ENCODE measurements at places on chromosomes 2 and 18. TPM values are rescaled to one million over a fixed set of nuclear protein-coding genes. Genes with fewer than 3 reads are reported as not detected.

DNA sequence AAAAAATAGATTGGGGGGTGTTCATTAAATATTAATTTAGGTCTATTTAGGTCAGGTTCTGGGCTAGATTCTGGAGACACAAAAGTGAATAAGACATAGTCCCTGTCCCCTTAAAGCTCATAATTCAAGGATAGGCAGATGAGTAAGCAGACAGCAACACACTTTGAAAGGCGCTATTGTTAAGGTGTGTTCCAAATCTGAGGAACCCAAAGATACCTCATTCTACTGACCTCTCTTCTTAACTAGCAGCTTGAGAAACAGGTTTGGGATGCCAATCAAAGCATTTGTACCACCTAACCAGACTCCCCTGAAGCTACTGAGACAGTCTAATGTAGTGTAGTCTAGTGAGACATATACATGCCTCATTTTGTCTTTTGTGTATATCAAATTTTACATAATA, 34.8 kb downstream of the SEMA4F start:
- no peak for DNase-seq

DNA sequence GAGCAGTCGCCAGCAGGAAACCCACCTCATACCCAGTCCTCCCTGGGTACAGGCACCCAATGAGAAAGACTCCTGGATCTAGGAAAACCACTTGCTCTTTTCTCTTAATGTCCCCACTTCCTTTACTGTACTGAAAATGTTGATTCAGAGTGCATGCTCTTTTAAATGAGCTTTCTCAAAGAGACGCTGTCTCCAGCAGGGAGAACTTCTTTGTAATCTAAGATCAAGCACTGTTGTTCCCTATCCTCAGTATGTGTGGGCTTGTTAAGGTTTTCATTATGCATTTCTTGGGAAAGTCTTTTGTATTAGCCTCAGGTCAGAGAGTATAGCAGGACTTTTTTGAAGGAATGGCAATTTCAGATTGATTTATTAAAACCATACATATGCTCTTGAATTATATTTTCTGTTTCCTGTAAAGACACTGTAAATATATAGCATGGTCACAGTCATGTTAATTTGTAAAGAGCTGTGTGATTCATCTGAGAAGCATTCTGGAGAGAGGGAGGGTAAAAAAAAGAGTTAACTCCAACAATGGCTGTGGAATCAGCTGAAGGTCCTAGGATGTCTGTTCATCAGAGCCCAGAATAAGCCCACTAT, 178.1 kb downstream of the MGAT5 start:
- peak; percentile 58 for DNase-seq

DNA sequence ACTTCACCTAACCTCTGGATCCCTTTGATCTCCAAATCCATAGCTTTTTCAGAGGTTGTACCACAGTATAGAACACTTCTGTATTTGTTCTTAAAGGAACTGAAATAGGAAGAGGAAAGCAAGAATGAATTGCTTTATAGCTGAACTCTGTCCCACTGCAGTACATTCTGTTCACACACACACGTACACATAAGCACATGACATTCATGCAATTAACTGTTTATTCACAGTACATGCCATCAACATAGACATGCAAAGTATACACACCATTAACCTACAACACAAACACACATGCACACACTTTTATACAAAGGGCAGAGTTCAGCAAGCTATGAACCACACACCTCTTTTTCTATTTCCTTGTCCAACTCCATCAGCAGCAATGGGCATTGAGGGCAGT, 43.2 kb downstream of the MRPL33 start:
- no peak for DNase-seq

GRCh38 chr2:19857100-19857499, 44.7 kb downstream of the TTC32 start:
- DNase-seq, result no peak

DNA sequence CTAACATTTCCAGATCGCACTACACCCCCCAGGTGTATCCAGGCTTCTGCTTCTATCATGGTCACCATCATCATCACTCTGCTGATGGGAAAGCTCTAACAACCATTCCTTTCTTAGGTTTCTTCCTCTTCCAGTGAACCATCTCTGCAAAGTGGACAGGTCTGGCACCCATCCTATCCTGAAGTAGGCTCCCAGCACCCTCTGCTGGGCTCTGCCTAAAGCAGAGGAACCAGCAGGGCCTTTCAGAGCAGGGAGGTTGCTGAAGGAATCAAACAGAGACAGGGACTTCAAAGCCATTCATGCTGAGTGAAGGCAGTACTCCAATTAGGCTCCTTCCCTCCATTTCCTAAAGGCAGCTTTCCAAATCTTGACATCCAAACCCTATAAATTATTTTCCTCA, 27.2 kb upstream of the SATB2 start:
- DNase-seq, result peak; percentile 40

DNA sequence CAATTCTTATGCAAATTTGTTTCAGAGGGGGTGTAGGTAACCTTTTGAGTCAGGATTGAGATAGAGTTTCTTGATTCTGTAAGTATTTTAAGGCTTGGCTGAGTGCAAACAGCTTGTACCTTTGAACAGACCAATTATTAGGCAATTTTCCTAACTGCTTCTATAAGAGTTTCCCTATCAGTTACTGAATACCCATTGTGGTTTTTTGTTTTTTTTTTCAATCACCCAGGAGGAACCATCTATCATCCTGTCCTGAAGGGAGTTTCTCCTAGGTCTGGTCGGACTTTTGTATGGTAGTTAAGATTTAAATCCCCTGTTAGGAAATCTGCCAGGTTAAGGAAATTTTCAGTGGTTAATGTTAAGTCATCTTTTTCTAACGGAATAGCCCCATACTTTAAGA, 319.4 kb upstream of the SLC39A10 start:
- no peak for DNase-seq

- no peak for DNase-seq
Measured at GRCh38 chr2:103172821-103173220, 411.0 kb downstream of the TMEM182 start.

DNA sequence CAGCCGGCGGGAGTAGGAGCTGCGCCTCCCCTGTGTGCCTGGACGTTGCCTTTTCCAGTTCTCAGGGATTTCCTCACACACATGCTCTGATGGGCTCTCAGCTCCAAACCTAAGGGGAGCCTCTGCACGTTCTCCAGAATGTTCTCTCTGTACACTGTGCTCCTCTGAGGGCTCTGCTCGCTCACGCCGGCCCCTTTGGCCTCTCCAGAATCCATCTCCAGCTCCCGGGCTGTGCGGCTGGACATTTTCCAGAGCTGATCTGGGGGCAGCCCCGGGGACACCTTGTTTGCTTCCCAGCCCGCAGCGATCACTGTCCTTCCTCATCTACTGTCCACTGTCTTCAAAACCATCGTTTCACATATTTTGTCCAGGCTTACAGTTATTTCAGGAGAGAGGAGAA, 245.4 kb upstream of the HDAC4 start:
- DNase-seq, result no peak

DNA sequence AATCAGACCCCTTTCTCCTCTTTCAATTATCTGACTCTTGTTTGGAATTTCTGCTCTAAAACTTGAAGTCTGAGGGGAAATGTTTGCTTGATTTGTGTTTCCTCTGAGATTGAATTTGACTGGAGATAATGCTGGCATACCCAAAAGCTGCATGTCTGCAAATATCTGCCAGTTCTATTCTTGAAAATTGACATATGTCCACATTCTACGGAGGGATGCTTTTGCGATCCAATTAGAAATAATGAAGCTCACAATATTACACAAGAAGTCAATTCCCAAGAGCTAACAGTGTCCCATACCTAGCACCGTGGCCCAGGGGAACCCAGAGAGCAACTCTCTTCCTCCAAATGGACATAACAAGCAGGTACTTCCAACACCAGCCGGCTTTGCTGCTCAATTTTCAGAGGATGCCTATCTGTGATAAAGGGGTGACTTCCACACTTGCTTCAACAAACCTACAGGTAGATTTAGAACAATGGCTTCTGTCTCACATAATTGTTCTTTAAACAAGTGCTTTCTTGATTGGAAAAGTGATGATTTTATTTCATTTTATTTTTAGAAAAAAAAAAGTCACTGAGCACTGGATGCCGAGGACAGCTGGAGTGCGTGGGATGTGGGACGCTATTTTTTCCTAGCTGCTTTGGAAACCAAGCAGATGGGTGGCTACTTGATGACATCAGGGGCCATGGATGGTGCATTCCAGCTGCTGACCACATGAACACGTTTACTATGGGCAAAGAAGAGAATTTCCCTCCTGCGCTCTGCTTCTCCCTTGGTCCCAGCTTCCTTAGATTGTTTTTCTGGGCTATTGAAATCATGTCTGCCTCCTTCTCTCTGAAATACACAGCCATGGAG, 488.9 kb downstream of the RNF144A start:
- peak; percentile 48 for DNase-seq

DNA sequence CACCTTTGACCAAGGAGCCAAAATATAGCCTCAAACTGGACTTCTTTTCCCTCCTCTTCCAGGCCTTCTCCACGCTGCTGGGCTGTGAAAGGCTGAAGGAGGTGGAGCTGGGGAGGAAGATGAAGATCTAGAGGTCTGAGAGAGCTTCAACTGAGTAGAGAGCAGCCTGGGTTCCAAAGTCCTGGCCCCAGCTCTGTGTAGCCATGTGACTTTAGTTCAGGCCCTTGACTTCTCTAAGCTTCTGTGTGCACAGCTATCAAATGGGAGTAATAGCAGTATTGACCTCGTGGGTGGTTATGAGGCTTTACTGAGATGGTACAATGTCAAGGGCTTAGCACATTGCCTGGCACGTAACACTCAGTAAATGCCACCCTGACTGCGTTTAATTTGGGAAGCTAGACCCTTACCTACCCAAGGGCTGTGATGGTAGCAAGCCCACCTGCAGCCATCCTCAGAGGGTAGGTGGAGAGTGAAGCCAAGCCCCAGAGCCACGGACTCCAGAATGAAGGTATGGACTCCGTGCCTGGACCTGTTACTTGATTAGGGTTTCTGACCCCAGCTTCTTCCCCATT, 38.4 kb downstream of the SERTAD2 start:
- DNase-seq, result no peak

DNA sequence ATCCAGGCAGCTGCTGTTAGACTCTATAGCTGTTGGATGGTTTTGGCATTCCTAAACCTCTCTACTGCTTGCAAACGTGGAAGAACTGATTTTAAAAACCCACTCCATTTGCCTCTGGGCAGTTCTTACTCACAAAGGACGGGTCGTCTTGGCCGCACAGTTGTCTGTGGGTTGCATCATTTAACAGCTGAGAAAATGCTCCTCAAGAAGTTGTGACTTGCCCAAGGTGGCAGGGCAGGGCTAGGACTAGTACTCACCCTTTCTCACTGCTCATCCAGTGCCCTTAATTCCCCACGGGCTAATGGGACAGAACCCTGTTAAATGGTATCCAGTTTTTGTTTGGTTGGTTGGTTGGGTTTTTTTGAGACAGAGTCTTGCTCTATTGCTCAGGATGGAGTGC, 997 bp upstream of the DRC1 start:
- DNase-seq, result peak; percentile 5

DNA sequence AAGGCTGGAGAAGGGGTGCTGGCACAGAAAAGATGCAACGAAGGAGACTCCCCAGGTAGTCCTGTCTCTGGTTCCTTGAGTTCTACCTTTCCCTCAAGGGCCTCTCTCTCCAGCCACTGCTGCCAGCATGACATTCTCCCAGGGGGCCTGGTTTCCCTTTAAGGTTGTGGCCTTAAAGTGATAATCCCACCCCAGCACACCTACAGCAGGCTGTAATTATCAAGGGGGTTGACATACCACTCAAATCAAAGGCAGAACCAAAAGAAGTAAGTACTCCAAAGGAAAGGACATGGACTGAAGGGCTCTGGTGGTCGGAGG, 127.4 kb upstream of the MSH6 start:
- DNase-seq, result no peak

DNA sequence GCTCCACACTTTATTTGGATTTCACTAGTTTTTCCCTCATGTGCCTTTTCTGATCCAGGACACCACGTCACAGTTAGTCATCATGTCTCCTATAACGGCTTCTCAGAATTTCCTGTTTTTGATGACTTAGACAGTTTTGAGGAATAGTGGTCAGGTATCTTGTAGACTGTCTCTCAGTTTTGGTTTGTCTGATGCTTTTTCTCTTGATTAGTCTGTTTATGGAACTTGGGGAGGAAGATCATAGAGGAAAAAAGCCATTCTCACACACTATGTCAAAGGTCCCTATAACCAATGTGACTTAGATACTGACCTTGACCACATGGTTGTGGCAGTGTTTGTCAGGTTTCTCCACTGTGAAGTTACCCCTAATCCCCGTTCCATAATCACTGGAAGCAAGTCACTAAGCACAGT, 89.0 kb downstream of the RAPH1 start:
- DNase-seq, result peak; percentile 87

- peak; percentile 65 for DNase-seq
Measured at GRCh38 chr2:101036562-101036961, 34.5 kb downstream of the RPL31 start.

- peak; percentile 20 for DNase-seq
Measured at GRCh38 chr2:219059375-219059724, 1.4 kb downstream of the IHH start.

CCDC74A gene
- polyA plus RNA-seq, result 11.3 TPM

AQP12A gene
- not detected for polyA plus RNA-seq

TUBA4B gene
- not detected for polyA plus RNA-seq

RGPD3 gene
- 0.08 TPM for polyA plus RNA-seq

Measured in GM23248 (cell line).